ENCODE measurements at places on chromosomes 6 and 20.

- no peak for DNase-seq
Observed at GRCh38 chr6:148457137-148457842, 114.7 kb downstream of the SASH1 start.

DNA sequence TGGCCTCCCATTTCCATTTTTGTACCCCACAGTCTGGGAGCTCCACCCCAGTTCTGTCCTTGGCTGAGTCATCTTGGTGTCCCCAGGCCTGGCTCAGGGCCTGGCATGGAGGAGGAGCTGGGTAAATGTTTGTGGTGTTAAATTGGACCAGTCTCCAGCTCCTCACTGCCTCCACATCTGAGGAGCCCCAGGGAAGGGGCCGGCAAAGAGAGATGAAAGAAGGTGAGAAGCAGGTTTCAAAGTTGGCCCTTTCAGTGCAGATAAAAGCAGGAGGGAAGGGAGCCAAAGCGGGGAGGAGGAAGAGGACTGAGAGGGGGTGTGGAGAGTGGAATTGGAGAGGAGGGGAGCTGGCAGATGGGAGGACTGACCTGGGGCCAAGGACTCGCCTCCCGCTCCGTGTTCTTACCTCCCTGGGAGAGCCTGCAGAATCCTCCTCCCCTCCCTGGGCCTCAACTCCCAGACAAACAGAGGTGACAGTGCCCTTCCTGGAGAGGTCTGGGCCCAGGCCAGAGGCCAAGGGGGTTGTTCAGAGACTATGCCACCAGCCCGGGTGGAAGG, 89.0 kb downstream of the CD40 start:
- no peak for DNase-seq

- no peak for DNase-seq
Observed at GRCh38 chr6:71476371-71476770, 187.8 kb downstream of the OGFRL1 start.

GRCh38 chr6:45929421-45930361, 86.0 kb downstream of the CLIC5 start:
- no peak for DNase-seq

DNA sequence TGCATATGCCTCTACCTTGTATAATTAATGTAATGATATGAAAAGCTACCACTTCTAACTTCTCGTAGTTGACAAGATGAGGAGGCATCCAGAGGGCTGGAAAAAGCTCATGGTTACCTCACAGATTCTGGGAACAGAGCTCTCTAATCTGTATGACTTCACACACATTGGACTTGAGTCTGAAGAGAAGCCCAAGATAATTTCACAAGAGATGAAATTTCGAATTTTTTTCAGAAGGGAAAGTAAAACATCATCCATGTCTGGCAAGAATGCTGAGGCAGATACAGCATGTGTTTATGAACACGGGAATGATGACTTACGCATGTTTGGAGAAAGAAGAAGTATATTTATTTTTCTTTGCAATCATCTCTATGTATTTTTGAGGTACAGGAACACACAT, 141.8 kb upstream of the TENT5A start:
- no peak for DNase-seq

DNA sequence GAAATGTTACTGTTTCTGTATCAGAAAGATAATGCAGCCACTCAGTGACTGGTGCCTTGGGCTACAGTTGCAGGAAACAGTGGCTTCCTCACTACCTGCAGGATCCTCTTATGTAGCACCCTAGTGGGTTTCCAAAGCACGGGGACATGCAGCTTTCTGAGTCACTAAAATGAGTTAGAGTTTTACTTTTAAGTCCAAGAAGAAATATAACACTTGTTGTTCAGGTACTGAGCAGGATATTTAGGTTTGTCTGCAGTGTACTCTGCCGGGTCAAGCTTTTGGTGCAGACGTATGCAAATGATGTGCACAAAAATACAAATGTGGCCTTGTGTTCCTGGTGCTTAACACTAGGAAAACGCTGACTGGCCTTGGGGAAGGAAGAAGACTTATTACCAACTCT, 22.0 kb downstream of the ACSS1 start:
- no peak for DNase-seq

- no peak for DNase-seq
Observed at GRCh38 chr6:26224940-26225847, 138.0 kb downstream of the HFE start.

- no peak for DNase-seq
Observed at GRCh38 chr6:72711731-72712130, 89.9 kb downstream of the KCNQ5 start.

- no peak for DNase-seq
Observed at GRCh38 chr20:58652606-58653294, 1.7 kb downstream of the STX16 start.

GRCh38 chr6:166936079-166936787, 20.1 kb downstream of the RNASET2 start:
- DNase-seq, result no peak

- no peak for DNase-seq
Observed at GRCh38 chr6:142292166-142292924, 9.5 kb upstream of the ADGRG6 start.

DNA sequence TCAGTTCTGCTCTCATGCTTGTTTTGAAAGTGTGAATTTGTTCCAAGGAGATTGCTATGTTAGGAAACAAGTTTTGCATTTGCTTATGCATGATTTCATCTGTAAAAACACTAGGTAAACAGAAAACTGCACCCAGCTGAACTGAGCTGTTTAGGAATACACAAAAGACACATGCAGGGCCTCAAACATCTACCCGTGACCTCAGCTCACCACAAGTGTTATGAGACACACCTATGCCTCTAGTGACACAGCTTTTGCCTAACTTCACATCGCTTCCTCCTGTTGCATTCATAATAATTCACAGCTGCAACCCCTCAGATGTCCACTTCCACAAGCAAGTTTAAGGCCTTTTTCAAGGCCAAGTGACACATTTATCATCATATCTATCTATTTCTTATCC, 98.0 kb upstream of the SLC24A3 start:
- DNase-seq, result no peak

DNA sequence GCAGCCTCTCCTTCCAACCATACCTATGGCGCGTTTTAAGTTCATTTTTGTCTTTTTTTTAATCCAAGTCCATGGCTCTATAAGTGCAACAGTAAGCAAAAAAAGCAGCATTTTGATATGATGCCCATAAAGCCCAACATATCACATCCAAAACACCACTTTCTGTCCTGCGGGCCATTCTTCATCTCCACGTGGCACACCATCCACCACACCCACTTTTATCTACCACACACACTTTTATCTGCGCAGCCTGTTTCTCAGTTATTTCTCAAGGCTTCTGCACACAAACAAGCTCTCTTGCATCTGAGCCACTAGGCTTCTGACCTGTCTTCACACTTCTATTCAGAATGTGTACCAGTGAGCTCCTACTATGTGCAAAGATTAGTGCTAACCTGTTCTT, 5.3 kb downstream of the GCLC start:
- DNase-seq, result no peak

DNA sequence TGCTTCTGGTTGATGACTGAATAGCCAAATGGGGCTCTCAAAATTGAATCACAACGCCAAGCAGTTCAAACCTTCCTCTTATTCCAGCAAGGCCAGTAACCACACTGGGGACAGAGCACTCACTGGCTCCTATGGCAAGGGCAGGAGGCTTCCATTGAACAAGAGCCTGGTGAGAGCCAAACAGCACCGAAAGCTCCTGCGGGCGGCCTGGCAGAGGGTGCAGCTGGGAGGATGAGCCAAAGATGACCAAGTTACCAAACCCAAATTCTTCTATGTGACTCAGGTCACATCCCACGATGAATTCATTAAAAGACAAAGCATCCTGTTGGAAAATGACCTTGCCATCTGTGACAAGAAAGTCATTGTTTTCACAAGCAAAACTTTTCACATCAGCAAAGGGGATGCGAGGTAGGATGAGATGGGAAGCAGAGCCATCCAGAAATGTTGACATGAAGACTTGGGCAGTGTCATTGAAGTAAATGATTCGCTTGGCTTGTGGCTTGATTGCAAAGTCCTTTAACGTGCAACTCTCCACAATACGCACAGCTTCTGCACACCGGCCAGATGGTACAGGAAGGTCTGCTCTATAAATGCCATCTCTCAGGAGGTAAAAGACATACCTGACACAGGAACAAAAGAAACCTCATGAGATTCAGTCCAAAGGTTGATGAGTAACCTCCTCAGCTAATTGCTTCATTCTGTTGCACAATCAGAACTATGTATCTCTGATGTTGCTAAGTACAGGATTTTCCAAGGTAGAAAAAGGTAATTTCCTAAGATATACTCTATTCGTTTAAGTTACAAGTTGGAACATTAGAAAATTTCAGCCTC, 36.3 kb downstream of the ROS1 start:
- DNase-seq, result no peak

GRCh38 chr6:62039605-62040004, 246.4 kb downstream of the KHDRBS2 start:
- DNase-seq, result no peak

- DNase-seq, result no peak
Observed at GRCh38 chr20:1185316-1185741, 548 bp upstream of the TMEM74B start.

- no peak for DNase-seq
Observed at GRCh38 chr6:170376386-170377043, 70.0 kb downstream of the FAM120B start.

GRCh38 chr6:121765060-121765459, 329.6 kb downstream of the GJA1 start:
- no peak for DNase-seq

DNA sequence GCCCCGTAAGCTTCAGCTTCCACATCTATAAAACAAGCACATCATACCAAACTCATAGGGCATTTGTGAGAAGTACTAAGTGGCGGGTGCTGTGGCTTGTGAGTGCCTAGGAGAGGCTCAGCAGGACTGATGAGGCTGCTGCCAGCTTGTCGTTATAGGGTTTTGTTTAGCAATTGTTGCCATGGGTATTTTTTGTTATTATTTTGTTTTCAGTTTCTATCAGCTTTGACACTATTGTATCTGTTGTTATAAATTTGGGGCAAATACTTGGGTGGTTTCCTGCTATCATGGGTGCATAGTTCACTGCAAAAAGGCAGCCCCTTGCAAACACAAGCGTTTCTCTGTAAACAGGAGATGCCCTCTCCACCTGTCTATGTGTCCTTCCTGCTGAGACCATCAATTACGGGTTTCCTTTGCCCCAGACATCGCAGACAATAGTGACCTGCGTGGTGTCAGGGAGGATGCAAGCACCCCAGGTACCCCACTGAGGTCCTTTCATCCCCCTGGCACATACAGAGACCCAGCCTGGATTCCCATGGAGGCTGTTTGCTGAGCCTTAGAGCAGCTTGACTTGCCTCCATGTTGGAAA, 3.1 kb upstream of the CCDC167 start:
- DNase-seq, result no peak

GRCh38 chr20:32089637-32090362, 19.7 kb upstream of the TM9SF4 start:
- DNase-seq, result no peak

- DNase-seq, result no peak
Observed at GRCh38 chr6:142387997-142388815, 86.4 kb downstream of the ADGRG6 start.

- DNase-seq, result no peak
Observed at GRCh38 chr6:10412461-10413261, 2.2 kb downstream of the TFAP2A start.

GRCh38 chr6:34390531-34391472, 1.7 kb downstream of the NUDT3 start:
- DNase-seq, result no peak

- DNase-seq, result no peak
Observed at GRCh38 chr6:117272891-117273290, 7.5 kb downstream of the VGLL2 start.

GRCh38 chr6:28252009-28252975, at the start of gene ZKSCAN4:
Gene ZKSCAN4, minus strand, starts transcription at chr6:28252269. Its CDS starts 289 bp downstream, at chr6:28251980.
- DNase-seq, result peak; percentile 79

DNA sequence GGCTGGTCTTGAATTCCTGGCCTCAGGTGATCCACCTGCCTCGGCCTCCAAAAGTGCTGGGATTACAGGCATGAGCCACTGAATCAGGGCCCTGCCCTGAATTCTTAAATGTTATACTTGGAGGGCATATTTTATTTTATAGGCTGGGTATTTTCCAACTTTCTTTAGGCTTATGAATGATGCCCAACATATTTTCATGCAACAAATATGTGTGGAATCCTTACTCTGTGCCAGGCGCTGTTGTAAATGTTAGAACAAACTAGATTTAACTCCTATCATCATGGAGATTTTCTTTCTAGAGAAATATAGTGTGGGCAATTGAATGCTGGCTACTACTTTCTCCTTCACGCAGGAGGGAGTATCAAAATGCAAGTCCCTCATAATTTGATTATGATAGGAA, 71.2 kb downstream of the SAMD5 start:
- no peak for DNase-seq

GRCh38 chr20:30922129-30922528, 335.3 kb upstream of the DEFB115 start:
- no peak for DNase-seq

- DNase-seq, result no peak
Observed at GRCh38 chr6:109309917-109310316, 72.3 kb downstream of the CD164 start.

GRCh38 chr20:36017048-36017951, 48.9 kb downstream of the CNBD2 start:
- DNase-seq, result no peak

GRCh38 chr6:142900227-142900971, 44.6 kb downstream of the HIVEP2 start:
- DNase-seq, result no peak

- DNase-seq, result no peak
Observed at GRCh38 chr6:122829456-122829855, 40.4 kb downstream of the SMPDL3A start.

DNA sequence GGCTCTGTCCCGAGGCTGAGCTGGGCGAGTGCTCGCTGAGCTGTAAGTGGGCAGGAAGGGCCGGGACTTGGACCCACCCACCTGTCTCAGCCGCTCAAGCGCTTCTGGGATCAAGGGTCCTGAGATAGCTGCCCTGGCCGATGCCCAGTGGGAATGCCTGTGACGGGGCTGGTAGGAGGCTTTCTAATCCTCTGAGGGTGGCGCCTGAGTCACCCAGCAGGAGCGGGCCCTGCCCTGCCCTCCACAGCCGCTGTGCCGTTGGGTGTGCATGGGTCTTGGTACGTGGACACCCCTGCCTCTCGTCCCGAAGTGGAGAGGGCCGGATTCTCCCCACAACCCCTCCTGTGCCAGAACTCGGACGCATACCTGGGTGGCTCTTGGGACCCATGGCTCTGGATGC, 43.1 kb upstream of the GATA5 start:
- DNase-seq, result no peak

DNA sequence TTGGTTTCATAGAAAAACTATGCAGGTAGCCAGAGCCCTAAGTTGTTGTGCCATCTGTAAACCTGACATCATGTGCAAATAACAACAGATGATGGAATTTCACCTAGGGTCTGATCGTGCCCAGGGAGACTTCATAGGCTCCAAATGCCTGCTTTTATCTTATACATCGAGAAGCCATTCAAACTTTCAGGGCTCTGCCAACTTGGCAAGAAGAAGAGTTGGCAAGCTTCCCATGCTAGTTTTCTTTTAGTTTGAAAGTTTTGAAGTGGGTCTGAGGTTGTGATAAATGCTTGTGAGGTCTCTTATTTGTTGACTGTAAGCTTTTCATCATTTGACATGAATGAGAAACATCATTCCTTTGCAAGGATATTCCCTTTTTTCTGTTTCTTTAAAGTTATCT, 175.4 kb upstream of the FLRT3 start:
- no peak for DNase-seq
